Cardiac muscle cell (in vitro differentiated cells and primary cell): ENCODE measurements at places on chromosomes 3 and 15. TPM values are rescaled to one million over a fixed set of nuclear protein-coding genes. Genes with fewer than 3 reads are reported as not detected.

- DNase-seq = peak; percentile 64
- no peak overlapping the region for H3K27ac ChIP-seq
- no peaks in the 10 kb centered on the region for H3K36me3 ChIP-seq
- H3K4me3 ChIP-seq = no peak overlapping the region
- no peaks in the 10 kb centered on the region for H3K27me3 ChIP-seq
- H3K4me1 ChIP-seq = no peaks in the 10 kb centered on the region
Observed at GRCh38 chr3:10344147-10344943, 23.4 kb upstream of the SEC13 start.

GRCh38 chr15:36940636-36941260 is 159.6 kb downstream of the MEIS2 start:
- H3K36me3 ChIP-seq = peaks cover 22% of the 10 kb centered on the region
- H3K4me3 ChIP-seq = no peak overlapping the region
- H3K27me3 ChIP-seq = no peaks in the 10 kb centered on the region

GRCh38 chr3:189137416-189137815 is 34.4 kb upstream of the TPRG1 start:
- no peak overlapping the region for H3K4me3 ChIP-seq
- no peaks in the 10 kb centered on the region for H3K36me3 ChIP-seq
- H3K27ac ChIP-seq = no peak overlapping the region
- no peaks in the 10 kb centered on the region for H3K4me1 ChIP-seq
- H3K27me3 ChIP-seq = peaks cover 4% of the 10 kb centered on the region
- DNase-seq = no peak

MESP2 gene
- total RNA-seq = 0.32 and 2.4 TPM in 2 replicates

IMPG2 gene
- 0.33 and 0.49 TPM in 2 replicates for total RNA-seq

GRCh38 chr3:154540950-154541604 is 111.1 kb upstream of the GPR149 start:
- H3K4me1 ChIP-seq = no peaks in the 10 kb centered on the region
- H3K27ac ChIP-seq = no peak overlapping the region
- H3K36me3 ChIP-seq = no peaks in the 10 kb centered on the region

TNFAIP8L3 gene
- not detected in 2 replicates for total RNA-seq

- DNase-seq = no peak
- H3K27me3 ChIP-seq = no peaks in the 10 kb centered on the region
- no peaks in the 10 kb centered on the region for H3K4me1 ChIP-seq
- no peak overlapping the region for H3K4me3 ChIP-seq
- no peaks in the 10 kb centered on the region for H3K36me3 ChIP-seq
Observed at GRCh38 chr15:58407236-58407775, 24.5 kb upstream of the LIPC start.

DNA sequence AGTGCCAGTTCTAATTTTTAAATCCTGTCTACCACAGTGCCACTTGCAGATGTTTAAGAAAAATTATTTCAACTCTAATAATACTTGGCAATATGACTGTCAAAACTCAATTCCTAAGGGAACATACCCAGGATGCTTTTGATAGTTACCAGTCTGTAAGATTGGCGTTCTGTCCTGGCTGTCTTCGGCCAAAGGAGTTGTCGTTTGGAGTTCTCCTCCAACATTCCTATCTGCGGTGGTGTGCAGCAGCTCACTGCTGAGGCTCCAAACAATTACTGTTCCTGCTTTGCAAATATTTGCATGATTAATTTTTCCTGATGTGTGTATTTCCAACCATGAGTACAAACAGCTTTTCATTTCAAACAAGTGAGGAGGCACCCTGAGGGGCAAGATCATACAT is 330.8 kb upstream of the DPH6 start:
- DNase-seq = no peak
- H3K27ac ChIP-seq = no peak overlapping the region
- H3K36me3 ChIP-seq = no peaks in the 10 kb centered on the region
- H3K4me3 ChIP-seq = no peak overlapping the region

- no peak for DNase-seq
- no peak overlapping the region for H3K27ac ChIP-seq
- H3K27me3 ChIP-seq = no peaks in the 10 kb centered on the region
- H3K4me3 ChIP-seq = no peak overlapping the region
Observed at GRCh38 chr3:111414531-111414930, 127.5 kb upstream of the CD96 start.

GRCh38 chr15:94395640-94396039 is 164.3 kb downstream of the MCTP2 start:
- no peak overlapping the region for H3K4me3 ChIP-seq
- H3K27ac ChIP-seq = no peak overlapping the region
- no peaks in the 10 kb centered on the region for H3K4me1 ChIP-seq

ECE2 gene
- not detected in 2 replicates for total RNA-seq

DNA sequence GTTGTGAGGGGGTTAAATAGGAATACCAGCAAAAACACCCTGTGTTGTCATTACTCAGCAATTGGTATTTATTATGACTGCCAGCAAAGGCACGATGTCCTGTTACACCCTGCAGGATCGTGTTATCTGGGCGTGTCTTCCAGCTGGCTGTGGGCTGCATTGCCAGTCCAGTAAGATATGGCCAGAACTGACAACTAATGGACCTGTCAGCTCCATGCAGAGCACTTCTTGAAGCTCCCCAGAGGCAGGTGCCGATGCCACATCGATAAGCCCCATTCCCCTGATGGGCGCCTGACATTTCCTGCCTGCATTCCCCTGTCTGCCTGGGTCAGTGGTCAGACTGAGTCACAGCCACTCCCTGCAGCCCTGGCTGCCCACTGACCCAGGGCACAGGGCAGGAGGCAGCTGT is 79.7 kb upstream of the RASGRF1 start:
- H3K4me1 ChIP-seq = peaks cover 11% of the 10 kb centered on the region
- DNase-seq = no peak
- no peaks in the 10 kb centered on the region for H3K36me3 ChIP-seq
- no peak overlapping the region for H3K27ac ChIP-seq
- H3K27me3 ChIP-seq = no peaks in the 10 kb centered on the region

- DNase-seq = no peak
- no peaks in the 10 kb centered on the region for H3K36me3 ChIP-seq
- H3K27ac ChIP-seq = peak overlapping the region; percentile 52
- H3K4me1 ChIP-seq = peaks cover 34% of the 10 kb centered on the region
- H3K27me3 ChIP-seq = peaks cover 6% of the 10 kb centered on the region
- no peak overlapping the region for H3K4me3 ChIP-seq
Observed at GRCh38 chr3:65552434-65552833, 486.3 kb downstream of the MAGI1 start.

KIF7 gene
- 24.4 and 33.8 TPM in 2 replicates for total RNA-seq
